ENCODE measurements at places on chromosomes 12 and 14. TPM values are rescaled to one million over a fixed set of nuclear protein-coding genes. Genes with fewer than 3 reads are reported as not detected.
A peak's percentile ranks its signal among the peaks of the same experiment; 100 is the strongest.

Gene IFNG-AS1
- total RNA-seq: not detected

Gene MYO1A
- 1.6 TPM for total RNA-seq

Gene ACSM4
- total RNA-seq: not detected

Gene TTC9
- 4.1 TPM for total RNA-seq

Gene ACSS3
- total RNA-seq: 28.4 TPM

Gene ARHGEF25
- 4.9 TPM for total RNA-seq

Gene ASCL1
- 0.18 TPM for total RNA-seq

Gene RFC5
- total RNA-seq: 8.5 TPM

Gene IL22
- total RNA-seq: not detected

Gene CLEC14A
- 26.1 TPM for total RNA-seq

Gene CDKN3
- 1.7 TPM for total RNA-seq

Gene RABGGTA
- total RNA-seq: 30.9 TPM

Gene HOXC12
- not detected for total RNA-seq

DNA sequence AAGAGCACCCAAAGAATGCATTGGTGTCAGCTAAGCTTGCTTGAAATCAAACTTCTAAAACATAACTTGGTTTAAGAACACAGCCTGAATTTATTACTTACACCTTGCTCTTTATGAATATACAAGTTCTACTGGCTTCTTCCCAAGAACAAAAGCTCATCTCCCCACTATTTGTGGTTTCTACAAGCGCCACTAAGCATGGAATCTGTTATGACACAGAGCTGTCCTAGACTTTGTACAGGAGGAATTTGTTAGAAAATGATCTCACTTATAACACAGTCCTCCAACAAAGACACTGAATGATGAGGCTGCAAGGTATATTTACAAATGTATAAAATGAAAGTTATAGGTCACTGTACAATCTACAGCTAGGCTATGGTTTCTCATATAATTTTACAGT, 452.1 kb downstream of the BCAT1 start:
- no peak overlapping the region for H3K4me3 ChIP-seq
- no peak overlapping the region for H3K27ac ChIP-seq
- DNase-seq: no peak
- peaks cover 5% of the 10 kb centered on the region for H3K4me1 ChIP-seq

DNA sequence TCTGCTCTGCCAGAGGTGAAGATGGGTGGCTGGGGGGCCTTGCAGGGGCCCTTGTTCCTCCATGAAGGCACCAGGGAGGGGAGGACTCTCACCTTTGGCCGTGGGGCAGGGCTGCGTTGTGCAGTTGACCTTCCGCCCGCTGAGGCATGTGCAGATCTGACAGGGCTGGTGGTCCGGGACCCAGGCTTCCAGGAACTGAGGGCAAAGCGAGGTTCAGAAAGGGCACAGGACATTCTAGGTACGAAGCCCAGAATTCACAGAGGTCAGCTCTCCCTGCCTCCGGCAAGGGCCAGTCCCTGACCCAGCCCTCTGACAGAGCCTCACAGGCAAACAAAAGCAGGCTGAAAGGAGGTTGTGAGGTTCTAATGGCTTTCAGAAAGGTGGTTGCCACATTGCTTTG, 40.4 kb upstream of the ANO2 start:
- DNase-seq: no peak
- H3K4me1 ChIP-seq: no peaks in the 10 kb centered on the region
- H3K36me3 ChIP-seq: no peaks in the 10 kb centered on the region

DNA sequence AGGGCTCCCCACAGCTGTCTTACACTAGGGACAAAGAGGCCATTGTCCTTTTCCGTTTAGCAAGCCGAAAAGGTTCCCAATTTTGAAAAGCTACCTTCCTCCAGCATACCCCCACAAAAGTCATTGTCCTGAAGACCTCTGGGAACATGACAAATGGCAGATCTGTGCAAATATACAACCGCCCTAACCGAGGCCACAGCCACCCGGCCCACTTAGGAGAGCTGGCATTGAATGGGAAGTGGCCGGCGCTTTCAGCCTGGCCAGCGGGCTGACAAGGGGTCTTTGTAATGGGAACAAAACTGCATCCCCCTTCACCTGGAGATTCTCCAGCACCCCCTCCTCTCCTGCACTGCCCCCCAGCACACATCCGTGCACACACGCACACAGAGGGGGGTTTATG, 48.1 kb upstream of the VASH1 start:
- H3K4me3 ChIP-seq: no peak overlapping the region
- H3K27me3 ChIP-seq: no peaks in the 10 kb centered on the region
- H3K27ac ChIP-seq: no peak overlapping the region
- no peaks in the 10 kb centered on the region for H3K36me3 ChIP-seq
- peaks cover 32% of the 10 kb centered on the region for H3K4me1 ChIP-seq

- H3K4me3 ChIP-seq: no peak overlapping the region
- no peak for DNase-seq
- no peaks in the 10 kb centered on the region for H3K27me3 ChIP-seq
- peak overlapping the region; percentile 45 for H3K27ac ChIP-seq
- H3K4me1 ChIP-seq: peaks cover 23% of the 10 kb centered on the region
- H3K36me3 ChIP-seq: no peaks in the 10 kb centered on the region
Measured at GRCh38 chr12:122087431-122088178, 9.0 kb downstream of the MLXIP start.

GRCh38 chr12:12736759-12737676, 19.9 kb downstream of the CDKN1B start:
- peak overlapping the region; percentile 54 for H3K27ac ChIP-seq
- H3K36me3 ChIP-seq: no peaks in the 10 kb centered on the region
- DNase-seq: no peak
- H3K4me1 ChIP-seq: peaks cover 8% of the 10 kb centered on the region
- H3K4me3 ChIP-seq: no peak overlapping the region

- no peaks in the 10 kb centered on the region for H3K4me1 ChIP-seq
- H3K27me3 ChIP-seq: no peaks in the 10 kb centered on the region
- no peak overlapping the region for H3K4me3 ChIP-seq
- no peaks in the 10 kb centered on the region for H3K36me3 ChIP-seq
Measured at GRCh38 chr12:68119724-68120211, 39.8 kb downstream of the IFNG start.

- DNase-seq: no peak
- no peak overlapping the region for H3K27ac ChIP-seq
- no peak overlapping the region for H3K4me3 ChIP-seq
- no peaks in the 10 kb centered on the region for H3K4me1 ChIP-seq
- H3K36me3 ChIP-seq: no peaks in the 10 kb centered on the region
- H3K27me3 ChIP-seq: no peaks in the 10 kb centered on the region
Measured at GRCh38 chr14:37436519-37436918, 158.5 kb downstream of the FOXA1 start.

- H3K4me3 ChIP-seq: no peak overlapping the region
- peak; percentile 90 for DNase-seq
- H3K27ac ChIP-seq: no peak overlapping the region
- no peaks in the 10 kb centered on the region for H3K27me3 ChIP-seq
- H3K36me3 ChIP-seq: no peaks in the 10 kb centered on the region
Measured at GRCh38 chr12:52203079-52203921, 11.5 kb upstream of the KRT80 start.

DNA sequence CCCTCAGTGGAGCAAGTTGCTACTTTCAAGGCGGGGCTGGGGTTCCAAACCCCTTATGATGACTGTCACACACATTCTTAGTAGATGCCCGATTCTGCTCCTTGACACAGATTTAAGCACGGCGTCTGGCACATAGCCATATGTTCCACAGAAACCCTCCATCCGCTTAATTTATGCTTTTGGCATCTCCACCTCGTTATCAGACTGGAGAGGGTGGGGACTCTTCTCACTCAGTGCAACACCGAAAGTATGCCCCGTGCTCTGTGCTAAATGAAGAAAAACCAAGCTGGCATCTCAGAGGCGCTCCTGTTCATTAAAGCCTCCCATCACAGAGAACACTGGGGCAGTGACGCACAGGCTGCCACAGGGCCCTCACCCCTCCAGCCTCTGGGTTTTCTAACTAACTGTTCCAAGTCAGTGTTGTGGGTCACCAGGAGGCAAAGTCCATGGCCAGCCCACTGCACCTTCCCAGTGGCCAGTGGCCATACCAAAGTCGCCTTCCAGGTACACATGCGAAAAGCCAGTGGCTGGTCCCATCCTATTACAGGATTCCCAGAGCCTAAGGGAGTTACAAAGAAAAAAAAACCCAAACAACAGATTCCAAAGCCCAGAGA, 27.3 kb downstream of the CCDC88C start:
- H3K27me3 ChIP-seq: no peaks in the 10 kb centered on the region
- H3K4me3 ChIP-seq: no peak overlapping the region
- H3K27ac ChIP-seq: no peak overlapping the region

DNA sequence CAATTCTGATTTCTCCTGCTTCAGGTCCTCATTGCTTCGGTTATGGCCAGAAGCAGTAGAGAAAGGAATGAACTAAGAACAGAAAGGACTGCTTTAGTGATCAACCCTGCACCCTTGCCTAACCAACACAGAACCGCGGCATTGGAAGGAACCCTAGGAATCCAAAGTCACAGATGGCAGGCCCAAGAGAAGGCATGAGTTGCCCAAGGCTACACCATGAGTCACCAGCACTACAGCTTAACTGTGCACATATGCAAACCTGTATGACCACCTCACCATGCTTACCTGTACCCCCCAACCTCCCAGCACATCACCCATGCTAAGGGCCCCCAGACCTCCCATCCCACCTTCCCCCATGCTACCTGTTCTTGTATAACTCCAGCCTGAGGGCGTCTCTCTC, 25.9 kb upstream of the BLTP3B start:
- DNase-seq: peak; percentile 28
- no peaks in the 10 kb centered on the region for H3K36me3 ChIP-seq
- H3K27me3 ChIP-seq: no peaks in the 10 kb centered on the region
- H3K4me3 ChIP-seq: no peak overlapping the region

GRCh38 chr14:80844872-80845271, 96.7 kb downstream of the CEP128 start:
- no peaks in the 10 kb centered on the region for H3K4me1 ChIP-seq
- no peak overlapping the region for H3K4me3 ChIP-seq
- no peak overlapping the region for H3K27ac ChIP-seq

- H3K36me3 ChIP-seq: no peaks in the 10 kb centered on the region
- no peaks in the 10 kb centered on the region for H3K4me1 ChIP-seq
- no peak for DNase-seq
- no peaks in the 10 kb centered on the region for H3K27me3 ChIP-seq
Measured at GRCh38 chr12:104095289-104095688, 31.0 kb downstream of the HCFC2 start.

DNA sequence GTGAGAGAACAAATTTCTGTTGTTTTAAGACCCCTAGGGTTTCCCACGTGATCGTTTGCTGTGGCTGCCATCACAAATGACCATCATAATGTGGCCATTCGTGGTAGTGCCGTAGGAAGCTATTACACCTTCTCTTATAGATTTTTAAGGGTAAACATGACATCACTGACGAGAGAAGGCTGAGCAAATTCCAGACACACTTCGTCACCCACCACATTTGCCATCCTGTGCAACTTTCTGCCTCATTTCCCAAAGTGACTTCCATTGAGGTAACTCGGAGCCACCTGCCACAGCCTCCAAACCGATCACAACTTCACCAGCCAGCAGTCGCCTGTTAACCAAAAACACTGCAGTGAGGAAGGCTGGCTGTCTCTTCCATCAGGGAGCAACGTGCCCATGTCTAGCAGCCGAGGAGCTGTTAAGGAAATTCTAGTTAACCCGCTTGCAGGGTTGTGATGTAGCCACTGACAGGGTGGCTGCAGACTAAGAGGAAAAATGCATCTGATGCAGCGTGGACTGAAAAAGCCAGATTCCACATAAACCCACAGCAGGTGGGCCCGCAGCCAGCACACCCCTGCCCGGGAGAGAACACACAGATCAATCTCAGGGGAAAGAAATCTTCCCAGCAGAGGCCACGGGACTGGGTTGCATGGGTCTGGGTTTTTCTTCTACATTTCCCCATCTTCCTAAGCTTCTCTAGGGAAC, 44.6 kb downstream of the CCDC85C start:
- peaks cover 39% of the 10 kb centered on the region for H3K4me1 ChIP-seq
- no peak overlapping the region for H3K4me3 ChIP-seq
- H3K27ac ChIP-seq: no peak overlapping the region
- no peak for DNase-seq
- no peaks in the 10 kb centered on the region for H3K27me3 ChIP-seq

GRCh38 chr12:3453990-3454680, 36.9 kb upstream of the PRMT8 start:
- H3K27ac ChIP-seq: no peak overlapping the region
- H3K36me3 ChIP-seq: no peaks in the 10 kb centered on the region
- H3K4me1 ChIP-seq: no peaks in the 10 kb centered on the region
- no peaks in the 10 kb centered on the region for H3K27me3 ChIP-seq

- H3K36me3 ChIP-seq: no peaks in the 10 kb centered on the region
- H3K4me1 ChIP-seq: no peaks in the 10 kb centered on the region
- no peak overlapping the region for H3K4me3 ChIP-seq
- H3K27me3 ChIP-seq: no peaks in the 10 kb centered on the region
- no peak for DNase-seq
- H3K27ac ChIP-seq: no peak overlapping the region
Measured at GRCh38 chr14:33930439-33930838, 20.4 kb downstream of the EGLN3 start.

GRCh38 chr12:113082486-113083148, 26.1 kb downstream of the DTX1 start:
- no peaks in the 10 kb centered on the region for H3K27me3 ChIP-seq
- H3K4me1 ChIP-seq: peaks cover 5% of the 10 kb centered on the region
- no peak overlapping the region for H3K27ac ChIP-seq
- no peak for DNase-seq
- no peaks in the 10 kb centered on the region for H3K36me3 ChIP-seq
- H3K4me3 ChIP-seq: no peak overlapping the region

GRCh38 chr14:42045383-42045782, 438.7 kb downstream of the LRFN5 start:
- no peak overlapping the region for H3K4me3 ChIP-seq
- no peak overlapping the region for H3K27ac ChIP-seq
- H3K4me1 ChIP-seq: no peaks in the 10 kb centered on the region

GRCh38 chr12:25433581-25434325, 119.3 kb downstream of the LMNTD1 start:
- H3K4me1 ChIP-seq: peaks cover 6% of the 10 kb centered on the region
- H3K4me3 ChIP-seq: no peak overlapping the region
- no peak overlapping the region for H3K27ac ChIP-seq
- no peaks in the 10 kb centered on the region for H3K36me3 ChIP-seq
- no peak for DNase-seq
- no peaks in the 10 kb centered on the region for H3K27me3 ChIP-seq

GRCh38 chr12:122995503-122996187, 15.2 kb downstream of the ARL6IP4 start:
- H3K27me3 ChIP-seq: no peaks in the 10 kb centered on the region
- no peak overlapping the region for H3K4me3 ChIP-seq
- H3K4me1 ChIP-seq: no peaks in the 10 kb centered on the region

- peak; percentile 78 for DNase-seq
- H3K27me3 ChIP-seq: no peaks in the 10 kb centered on the region
- no peak overlapping the region for H3K27ac ChIP-seq
- H3K4me3 ChIP-seq: no peak overlapping the region
- no peaks in the 10 kb centered on the region for H3K4me1 ChIP-seq
Measured at GRCh38 chr14:24678801-24679247, 44.8 kb upstream of the GZMB start.

- no peaks in the 10 kb centered on the region for H3K36me3 ChIP-seq
- H3K4me1 ChIP-seq: peaks cover 14% of the 10 kb centered on the region
- H3K27me3 ChIP-seq: no peaks in the 10 kb centered on the region
- peak; percentile 56 for DNase-seq
- no peak overlapping the region for H3K4me3 ChIP-seq
- H3K27ac ChIP-seq: peak overlapping the region; percentile 66
Measured at GRCh38 chr14:20347747-20348146, 4.3 kb downstream of the PARP2 start.
